ENCODE measurements at places on chromosomes 13 and 19.

DNA sequence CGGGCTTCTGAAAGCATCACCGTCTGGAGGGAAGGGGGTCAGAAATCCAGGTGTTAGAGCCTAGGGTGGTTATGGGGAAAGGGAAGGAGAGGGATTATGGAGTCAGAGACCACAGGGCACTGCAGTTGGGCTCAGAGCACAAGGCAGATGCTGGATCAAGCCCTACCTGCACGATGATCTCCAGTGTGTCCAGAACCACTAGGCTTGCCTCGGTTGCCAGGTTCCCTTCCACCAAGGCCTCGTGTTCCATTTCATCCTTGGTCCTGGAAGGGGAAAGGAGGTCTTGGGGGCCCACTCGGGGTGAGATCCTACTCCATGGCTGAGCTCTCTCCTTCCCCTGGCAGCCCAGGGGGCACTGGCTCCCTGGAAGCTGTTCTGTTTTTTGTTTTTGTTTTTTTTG lies 17.0 kb upstream of the KANK2 start:
- DNase-seq = no peak

- DNase-seq = no peak
Measured at GRCh38 chr13:29613101-29613500, 17.6 kb upstream of the SLC7A1 start.

DNA sequence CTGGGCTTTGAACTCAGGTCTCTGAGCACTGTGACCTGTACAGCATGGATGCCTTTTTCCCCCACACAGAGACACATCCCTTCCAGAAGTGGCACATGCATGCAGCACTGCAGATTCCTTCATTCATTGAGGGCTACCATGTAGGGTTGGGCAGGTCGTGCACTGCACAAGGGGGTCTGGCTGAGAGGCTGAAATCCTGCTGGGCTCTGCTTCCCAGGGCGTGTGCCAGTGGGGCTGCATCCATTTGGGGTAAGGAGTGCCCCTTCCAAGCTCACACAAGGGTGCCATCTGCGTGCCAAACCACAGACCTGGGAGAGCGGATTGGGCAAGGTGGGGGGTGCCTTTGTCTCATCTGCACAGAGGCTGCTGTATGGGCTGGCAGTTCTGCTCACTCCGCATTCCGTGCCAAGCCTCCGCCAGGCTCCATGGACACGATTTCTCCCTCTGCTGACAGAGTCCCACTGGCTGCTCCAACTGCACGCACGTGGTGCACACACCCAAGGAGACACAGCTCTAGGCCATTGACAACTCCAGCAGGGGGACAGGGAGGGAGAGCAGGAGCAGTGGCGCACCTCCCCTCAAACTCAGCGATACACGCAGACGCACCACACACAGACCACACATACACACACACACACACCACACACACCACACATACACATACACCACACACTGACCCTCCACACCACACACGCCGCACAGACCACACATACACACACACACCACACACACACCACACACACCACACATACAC lies 4.5 kb upstream of the SHISA7 start:
- no peak for DNase-seq

DNA sequence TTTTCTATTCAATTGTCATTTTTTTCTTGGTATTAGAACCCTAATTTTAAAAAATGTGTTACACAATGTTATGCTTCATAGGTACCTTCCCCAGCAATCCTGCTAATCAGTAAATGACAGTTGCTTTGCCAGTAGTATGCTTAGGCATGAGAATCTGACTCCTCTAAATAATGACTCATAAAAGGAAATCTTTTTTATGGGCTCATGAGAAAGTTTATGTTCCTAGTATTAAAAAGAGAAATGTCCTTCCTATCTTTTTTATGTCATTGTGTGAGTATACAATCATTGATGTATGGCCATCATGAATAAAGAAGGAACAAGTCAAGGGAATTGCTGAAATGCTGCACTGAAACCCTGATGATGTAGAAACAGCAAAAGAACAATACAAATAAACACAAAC lies 1237.7 kb upstream of the PCDH20 start:
- DNase-seq = no peak

DNA sequence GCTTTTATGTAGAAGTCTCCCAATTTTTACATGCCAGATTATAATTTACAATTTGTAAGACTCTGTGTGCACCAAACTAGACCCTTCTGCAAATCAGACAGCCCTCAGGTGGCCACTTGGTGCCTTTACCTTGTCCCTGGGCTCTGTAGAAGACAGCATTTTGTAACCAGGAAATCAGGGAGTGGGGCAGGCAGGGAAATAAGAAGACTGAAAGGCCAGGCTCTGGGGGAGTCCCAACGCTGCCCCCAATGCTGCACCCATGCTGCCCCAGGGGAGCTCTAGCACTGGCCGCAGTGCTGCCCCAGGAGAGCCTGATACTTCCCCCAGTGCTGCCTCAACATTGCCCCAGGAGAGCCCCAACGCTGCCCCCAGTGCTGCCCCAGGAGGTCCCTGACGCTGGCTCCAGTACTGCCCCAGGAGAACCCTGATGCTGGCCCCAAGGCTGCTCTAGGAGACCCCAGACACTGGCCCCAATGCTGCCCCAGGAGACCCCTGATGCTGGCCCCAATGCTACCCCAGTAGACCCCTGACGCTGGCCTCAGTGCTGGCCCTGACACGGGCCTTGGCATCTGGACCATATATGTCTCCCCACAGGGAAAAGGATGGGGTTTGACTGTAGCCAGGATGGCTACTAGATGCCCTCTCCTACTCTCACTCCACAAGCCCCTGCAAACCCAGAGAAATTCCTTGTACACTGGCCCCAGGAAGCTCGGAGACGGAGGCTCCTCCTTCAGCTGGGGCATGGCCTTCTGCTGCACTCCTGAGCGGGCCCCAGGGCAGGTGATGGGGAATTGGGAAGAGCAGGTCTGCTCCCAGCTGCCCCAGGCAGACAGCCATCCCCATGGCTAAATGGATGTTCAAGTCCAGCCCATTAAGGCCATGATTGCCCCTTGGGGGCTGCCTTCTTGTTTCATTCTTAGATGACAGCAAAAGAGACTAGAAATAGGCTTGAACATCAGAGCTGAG lies 23.6 kb downstream of the VSTM2B start:
- no peak for DNase-seq

DNA sequence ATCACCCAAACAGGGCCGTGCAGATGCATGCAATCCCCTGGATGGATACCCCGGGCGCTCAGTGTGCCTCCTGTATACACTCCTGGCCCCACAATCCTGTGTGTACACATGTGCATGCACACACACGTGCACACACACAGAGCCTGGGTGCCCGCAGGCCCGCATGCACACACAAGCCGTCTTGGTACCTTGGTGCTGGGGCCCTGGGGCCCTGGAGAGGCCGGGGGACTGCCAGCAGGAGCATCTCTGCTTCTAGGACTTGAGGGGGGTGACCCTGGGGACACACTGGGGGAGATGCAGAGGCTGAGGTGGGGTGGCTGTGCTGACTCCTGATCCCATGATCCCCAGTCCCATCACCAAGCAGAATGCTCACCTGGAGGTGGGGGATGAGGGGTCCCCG lies 15.6 kb upstream of the EPOR start:
- no peak for DNase-seq

- no peak for DNase-seq
Measured at GRCh38 chr13:48066310-48066989, 28.5 kb downstream of the MED4 start.

- DNase-seq = no peak
Measured at GRCh38 chr13:75458696-75459422, 23.1 kb downstream of the TBC1D4 start.

DNA sequence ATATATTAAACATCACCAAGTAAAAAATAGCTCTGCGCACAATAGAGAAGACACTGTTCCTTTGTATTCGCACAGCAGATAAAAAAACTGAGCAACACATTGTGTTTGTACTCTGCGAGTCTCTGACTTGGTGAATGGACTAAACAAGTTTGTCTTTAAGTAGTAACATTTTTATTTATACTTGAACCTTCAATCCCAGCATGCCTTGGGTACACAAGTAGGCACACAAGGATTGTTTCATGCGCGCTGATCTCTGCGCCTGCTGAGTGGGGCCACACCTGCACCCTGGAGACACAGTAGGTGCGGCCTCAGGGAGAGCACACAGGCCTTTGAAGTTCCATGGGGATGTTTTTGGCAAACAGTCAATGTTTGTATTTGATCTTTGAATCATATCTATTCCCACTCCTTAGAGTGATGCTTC lies 318.9 kb downstream of the MYO16 start:
- DNase-seq = no peak

DNA sequence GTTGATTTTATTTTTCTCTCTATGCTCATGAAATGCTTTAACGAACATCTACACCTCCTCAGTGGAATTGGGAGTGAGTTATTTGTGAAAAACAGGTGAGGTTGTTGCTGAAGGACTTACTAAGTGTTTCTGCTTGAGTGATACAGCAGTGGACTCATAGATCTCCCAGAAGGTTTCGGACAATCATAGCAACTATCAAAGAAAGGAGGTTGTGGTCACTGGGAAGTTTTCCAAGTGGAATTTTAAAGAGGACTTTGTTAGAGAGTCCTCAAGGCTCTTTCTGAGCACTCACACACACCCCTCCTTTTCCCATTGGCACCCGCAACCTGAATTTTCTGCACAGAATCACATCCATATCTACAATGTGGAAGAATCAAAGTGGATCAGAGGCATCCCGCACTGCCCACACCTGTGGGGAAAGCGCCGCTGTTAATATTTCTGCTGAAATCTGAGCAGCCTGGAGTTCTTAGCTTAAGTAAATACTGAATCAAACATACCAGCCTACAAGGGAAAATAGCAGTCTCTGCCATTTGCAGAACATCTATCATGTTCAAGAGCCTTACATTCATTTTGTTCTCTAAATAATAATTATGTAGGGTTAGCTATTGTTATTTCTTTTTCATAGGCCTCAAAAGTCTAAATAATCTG lies 719.4 kb downstream of the DIAPH3 start:
- DNase-seq = no peak

DNA sequence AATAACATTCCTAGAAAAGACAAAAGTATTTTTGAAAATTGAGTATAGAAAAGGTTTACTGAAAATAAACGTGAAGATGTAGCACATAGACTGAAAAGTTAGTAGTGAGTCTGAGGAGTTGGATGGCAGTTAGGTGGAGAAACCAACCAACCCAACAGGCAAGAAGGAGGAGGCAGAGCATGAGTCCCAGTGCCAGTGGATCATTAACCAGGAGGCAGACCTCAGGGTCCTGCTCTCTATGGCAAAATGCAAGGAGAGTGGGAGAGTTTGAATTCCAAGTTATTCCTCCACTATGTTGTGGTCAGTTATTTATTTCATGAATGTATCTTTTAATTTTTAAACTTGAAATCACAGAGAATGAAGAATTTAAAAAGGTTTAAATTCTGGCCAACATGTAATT lies 446.4 kb downstream of the GPC6 start:
- no peak for DNase-seq

DNA sequence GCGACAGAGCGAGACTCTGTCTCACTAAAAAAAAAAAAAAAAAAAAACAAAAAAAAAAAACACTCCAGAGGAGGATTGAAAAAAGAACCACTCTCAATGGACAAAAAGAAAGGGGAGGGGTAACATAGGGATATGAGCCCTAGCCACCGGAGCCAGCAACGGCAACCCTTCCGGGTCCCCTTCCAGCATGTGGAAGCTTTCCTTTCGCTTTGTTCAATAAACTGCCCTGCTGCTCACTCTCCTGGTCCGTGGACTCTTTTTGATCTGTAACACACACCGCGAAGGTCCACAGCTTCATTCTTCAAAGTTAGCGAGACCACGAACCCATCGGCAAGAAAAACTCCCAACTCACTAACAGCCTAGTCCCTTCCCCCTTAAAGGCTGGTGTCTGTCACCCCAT lies 1.0 kb upstream of the REX1BD start:
- no peak for DNase-seq

DNA sequence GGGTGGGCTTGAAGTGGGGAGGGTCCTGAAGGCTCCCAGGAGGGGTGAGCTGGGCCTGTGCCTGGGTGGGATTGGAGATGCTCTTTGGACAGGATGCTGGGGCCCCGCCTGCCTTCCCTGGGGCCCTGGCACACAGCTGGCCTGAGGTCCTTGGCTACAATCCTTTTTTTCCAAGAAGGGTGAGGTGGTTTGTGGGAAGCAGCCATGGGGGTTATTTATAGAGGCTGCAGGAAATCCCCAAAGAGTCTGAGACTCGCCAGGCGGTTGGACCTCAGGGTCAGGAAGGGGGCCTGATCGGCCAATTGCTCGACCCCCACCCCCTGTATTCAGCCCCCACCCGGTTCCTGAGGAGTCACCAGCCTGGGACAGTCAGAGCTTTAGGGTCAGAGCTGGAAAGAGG lies 10.0 kb downstream of the GTPBP3 start:
- peak; percentile 17 for DNase-seq

DNA sequence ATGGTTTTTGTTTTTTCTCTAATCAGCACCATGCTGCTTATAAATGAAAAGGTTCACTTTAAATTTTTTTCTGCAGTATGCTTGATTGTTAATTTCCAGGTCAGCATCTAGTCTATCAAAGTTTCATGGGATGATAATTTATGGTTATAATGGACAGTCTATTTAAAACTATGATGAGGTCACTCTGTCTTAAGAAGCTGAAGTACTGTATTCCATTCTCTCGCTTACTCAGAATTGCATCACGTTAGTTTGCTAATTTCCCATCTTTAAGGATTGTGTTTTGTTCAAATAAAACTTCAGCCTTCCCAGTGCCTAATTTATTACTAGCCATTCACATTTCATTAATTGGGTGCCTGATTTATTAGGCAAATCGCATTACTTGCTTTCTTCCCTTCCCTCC lies 94.3 kb downstream of the GPC6 start:
- DNase-seq = no peak

GRCh38 chr19:41623360-41623759 lies 3.5 kb downstream of the CEACAM4 start:
- DNase-seq = no peak

DNA sequence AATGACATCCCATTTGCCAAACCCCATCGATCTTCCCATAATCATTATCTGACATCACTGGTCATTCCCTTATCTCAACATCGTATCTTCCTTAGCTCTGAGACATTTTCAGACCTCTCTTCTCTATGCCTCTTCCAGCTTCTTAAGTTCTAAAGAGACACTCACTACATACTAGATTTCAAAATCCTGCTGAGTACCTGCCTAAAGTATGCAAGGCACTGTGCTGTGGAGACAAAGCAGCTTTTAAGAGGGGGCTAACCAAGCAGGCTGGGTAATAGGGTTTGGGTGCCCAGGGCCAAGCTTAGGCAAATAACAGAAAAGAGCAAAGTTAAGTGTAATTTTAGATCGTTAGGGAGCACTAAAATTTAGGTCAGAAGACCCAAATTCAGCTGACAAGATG lies 3.4 kb upstream of the POMP start:
- DNase-seq = no peak

DNA sequence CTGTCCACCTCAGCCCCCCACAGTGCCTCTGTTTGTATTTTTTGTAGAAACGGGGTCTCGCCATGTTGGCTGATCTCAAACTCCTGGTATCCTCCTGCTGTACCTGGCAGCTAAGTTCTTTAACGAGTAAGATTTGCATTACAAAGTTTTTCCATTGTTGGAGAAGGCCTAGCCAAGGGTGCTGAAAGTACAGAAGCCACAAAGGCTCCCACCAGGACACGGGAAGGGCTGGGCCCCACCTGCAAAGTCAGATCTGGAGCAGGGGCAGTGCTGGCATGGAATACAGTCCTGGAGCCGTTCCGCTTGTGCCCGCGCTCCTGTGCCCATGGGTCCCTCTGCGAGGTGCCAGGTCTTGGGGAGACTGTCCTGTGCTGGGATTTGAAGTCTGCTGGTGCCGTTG lies 12.1 kb downstream of the FZR1 start:
- no peak for DNase-seq

GRCh38 chr13:31968473-31968872 lies 63.1 kb upstream of the FRY start:
- DNase-seq = peak; percentile 81

- DNase-seq = no peak
Measured at GRCh38 chr19:54189145-54189734, at the start of gene MBOAT7. Gene MBOAT7, minus strand, starts transcription at chr19:54189580. Its CDS starts 1,072 bp downstream, at chr19:54188508.

GRCh38 chr13:37651891-37652290 lies 53.3 kb upstream of the POSTN start:
- no peak for DNase-seq
